Fibroblast of upper back skin (primary cell): ENCODE measurements at places on chromosomes 6 and 20.

DNA sequence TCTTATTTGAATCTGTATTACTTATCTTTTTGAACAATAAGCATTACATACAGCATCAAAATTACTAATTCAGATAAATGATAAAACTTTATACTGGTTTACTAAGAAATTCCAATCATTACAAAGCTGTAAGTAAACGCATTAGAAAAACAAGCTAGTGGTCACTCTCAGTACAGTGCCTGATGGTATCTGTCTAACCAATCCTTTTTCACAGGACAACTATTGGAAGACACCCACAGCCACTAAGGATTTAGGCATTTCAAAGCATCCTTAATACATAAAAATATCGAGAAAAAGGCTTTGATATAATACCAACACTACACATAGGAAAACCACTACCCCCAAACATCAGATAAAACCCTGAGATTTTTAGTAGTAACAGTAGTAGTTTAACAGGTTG is 2.6 kb downstream of the CD164 start:
- DNase-seq = peak; percentile 7

DNA sequence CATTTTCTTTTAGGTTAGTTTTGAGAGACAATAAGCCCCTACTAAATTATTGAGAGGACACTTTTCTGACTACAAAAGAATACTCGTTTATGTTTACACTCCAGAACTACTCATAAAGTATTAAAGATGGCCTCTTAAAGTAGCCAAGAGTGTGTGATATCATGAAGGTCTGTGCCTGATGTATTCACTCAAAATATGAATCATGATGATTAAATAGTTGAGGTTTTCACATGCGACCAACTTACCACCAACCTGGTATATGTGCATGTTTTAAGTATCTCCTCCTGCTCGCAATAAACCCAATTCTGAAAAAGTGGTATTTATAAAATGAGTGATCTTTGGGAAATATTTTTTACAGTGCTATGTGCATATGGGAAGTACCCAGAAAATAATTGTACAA is 43.9 kb downstream of the IL20RA start:
- DNase-seq = peak; percentile 48

DNA sequence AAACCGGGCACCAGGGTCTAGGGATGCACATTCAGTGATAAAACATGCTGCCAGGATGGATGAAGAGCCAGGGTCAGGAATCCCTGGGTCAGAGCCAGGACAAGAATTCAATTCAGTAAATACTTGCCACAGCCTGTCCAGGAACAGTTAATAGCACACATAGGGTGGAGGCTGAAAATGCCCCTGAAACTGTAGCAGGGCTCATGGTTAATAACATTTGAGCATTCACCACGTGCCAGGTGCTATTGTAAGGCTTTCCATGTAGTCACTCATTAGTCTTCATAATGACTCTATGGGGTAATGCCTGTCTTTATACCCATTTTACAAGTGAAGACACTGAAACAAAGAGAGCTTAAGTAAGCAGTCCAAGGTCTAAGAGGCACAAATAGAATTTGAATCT is 296.3 kb downstream of the LRFN2 start:
- DNase-seq = no peak

DNA sequence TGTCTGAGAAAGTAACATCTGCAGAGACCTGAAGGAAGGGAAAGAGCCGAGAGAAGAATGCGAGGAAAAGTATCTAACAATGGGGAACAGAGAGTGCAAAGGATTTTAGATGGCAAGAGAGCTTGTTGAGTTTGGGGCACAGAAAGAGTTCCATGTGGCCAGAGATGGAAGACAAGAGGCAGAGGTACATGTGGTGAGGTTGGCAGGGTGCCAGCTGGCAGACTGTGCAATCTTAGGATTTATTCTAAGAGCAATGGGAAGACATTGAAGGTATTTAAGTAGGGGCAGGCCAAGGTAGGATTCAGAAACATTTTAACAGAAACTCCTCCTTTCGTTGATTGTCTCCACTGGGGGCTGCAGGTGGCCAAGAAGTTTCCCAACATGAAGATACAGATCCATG is 20.4 kb upstream of the LBP start:
- DNase-seq = no peak

GRCh38 chr20:22532598-22532997 is 51.8 kb downstream of the FOXA2 start:
- no peak for DNase-seq

- peak; percentile 36 for DNase-seq
Observed at GRCh38 chr6:107132330-107132954, 17.1 kb upstream of the BEND3 start.

DNA sequence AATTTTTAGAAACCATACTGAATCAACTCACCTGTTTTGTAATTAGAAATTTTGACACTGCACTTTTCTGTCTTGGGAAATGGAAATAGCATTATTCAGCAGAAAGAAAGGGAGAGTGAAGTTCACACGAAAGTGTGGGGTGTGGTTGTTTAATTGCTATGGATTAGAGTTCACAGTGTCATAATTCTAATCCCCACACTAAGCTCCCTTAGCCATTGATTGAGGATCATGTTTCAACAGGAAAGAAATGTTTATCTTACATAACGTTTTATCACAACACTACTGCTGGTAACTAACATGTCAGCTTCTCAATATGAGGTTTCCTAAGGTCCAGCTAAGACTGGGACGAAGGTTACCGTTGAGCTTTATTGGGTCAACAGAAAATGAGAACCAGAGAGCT is 31.4 kb upstream of the GSTA5 start:
- DNase-seq = no peak

GRCh38 chr6:153537422-153537821 is 406.3 kb upstream of the RGS17 start:
- peak; percentile 4 for DNase-seq

GRCh38 chr6:81781624-81782023 is 29.1 kb upstream of the TENT5A start:
- no peak for DNase-seq

DNA sequence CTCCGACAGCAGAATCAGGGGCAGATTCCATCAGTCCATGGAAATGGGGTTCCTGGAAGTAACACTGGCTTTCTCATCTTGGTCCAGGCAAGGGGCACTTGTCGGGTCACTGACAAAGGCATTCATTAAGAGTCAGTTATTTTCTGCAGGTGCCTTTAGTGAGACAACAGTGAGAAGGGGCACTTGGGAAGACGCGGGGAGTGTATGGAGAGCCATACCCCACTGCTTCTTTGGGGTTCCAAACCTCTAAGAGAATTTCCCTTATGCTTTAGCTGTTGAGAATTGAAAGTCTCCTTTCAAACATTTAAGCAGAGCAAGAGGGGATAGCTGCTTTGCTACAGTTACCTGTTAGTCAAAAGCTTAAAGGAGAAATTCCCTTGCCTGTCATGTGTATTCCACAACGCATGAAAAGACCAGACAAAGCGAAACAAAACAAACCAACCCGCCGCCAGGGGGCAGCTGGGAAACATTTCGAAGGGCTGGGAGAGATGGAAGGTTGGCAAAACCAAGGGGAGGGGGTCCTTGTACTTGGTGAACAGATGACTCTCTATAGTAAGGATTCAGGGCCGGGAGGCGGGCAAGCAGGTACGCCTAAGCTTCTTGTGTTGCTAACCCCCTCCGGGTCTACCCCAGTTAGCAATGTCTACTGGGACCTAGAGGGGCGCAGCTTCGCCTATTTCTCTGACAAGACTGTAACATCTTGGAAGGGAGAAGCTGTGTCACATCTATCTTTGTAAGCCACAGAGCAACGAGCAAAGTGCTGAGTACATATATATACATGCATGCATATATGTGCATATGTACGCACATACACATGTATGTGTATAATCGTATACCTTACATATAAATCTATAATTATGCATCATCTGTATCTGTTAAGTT is 474.9 kb upstream of the AGPAT4 start:
- DNase-seq = peak; percentile 47

- no peak for DNase-seq
Observed at GRCh38 chr20:58637466-58638213, 13.4 kb upstream of the STX16 start.

DNA sequence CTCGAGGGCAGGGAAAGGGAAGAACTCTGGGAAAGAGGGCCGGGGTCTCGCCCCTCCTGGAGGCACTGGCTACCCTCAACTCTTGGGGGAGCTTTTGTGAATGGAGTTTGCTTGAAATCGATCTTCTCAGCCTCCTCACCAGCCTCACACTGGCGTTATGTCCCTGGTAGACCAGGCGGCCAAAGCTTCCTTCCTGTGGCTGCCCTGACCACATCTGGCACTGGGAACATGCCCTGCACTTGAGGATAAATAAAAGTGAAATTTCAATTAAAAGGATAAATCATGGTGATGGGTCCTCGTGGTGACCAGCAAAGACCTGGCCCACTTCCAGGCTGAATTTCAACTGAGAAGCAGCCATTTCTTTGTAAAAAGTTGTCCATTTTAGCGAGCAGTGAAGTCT is 234.7 kb downstream of the TAF4 start:
- DNase-seq = no peak
